LHCN-M2 (cell line): ENCODE measurements at places on chromosomes 2 and 18. TPM values are rescaled to one million over a fixed set of nuclear protein-coding genes. Genes with fewer than 3 reads are reported as not detected.

CCDC85A gene
- 0.57 and 1.9 TPM in 2 replicates for total RNA-seq

TMEM37 gene
- total RNA-seq: not detected in 2 replicates

GCG gene
- 0.17 TPM in 1 of 2 replicates, not detected in the other for total RNA-seq

RFX8 gene
- 27.8 and 33.4 TPM in 2 replicates for total RNA-seq

ABCG8 gene
- total RNA-seq: not detected in 2 replicates

SPDYA gene
- 0.63 and 1.1 TPM in 2 replicates for total RNA-seq

ANKRD29 gene
- total RNA-seq: 5.8 and 7.1 TPM in 2 replicates

GALM gene
- 31.0 and 33.9 TPM in 2 replicates for total RNA-seq

IL1A gene
- total RNA-seq: not detected in 2 replicates

NMUR1 gene
- not detected in 2 replicates for total RNA-seq

RAB17 gene
- total RNA-seq: 0.19 and 2.0 TPM in 2 replicates

ITGA4 gene
- total RNA-seq: 18.9 and 19.2 TPM in 2 replicates
